Activated CD4-positive, alpha-beta T cell treated with anti-CD3 and anti-CD28 coated beads, Interleukin-2, amount 50 U/mL, for 16 hours (primary cell): ENCODE measurements at places on chromosomes 3 and 15.

DNA sequence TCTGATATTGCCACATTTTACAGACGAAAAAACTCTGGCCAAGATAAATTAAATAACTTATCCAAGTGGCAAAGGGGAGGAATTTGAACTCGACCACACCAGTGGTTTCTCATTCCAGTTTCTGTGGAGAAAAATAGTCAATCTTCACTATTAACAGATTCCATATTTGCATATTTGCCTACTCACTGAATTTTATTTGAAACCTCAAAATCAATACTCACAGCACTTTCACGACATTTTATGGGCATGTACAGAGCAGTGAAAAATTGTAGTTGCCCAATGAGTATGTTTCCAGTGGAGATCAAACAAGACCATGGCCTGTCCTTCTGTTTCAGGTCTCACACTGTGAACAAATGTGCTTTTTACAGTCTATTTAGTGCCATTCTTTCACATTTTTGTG, 374.3 kb downstream of the MAGI1 start:
- DNase-seq, result no peak

DNA sequence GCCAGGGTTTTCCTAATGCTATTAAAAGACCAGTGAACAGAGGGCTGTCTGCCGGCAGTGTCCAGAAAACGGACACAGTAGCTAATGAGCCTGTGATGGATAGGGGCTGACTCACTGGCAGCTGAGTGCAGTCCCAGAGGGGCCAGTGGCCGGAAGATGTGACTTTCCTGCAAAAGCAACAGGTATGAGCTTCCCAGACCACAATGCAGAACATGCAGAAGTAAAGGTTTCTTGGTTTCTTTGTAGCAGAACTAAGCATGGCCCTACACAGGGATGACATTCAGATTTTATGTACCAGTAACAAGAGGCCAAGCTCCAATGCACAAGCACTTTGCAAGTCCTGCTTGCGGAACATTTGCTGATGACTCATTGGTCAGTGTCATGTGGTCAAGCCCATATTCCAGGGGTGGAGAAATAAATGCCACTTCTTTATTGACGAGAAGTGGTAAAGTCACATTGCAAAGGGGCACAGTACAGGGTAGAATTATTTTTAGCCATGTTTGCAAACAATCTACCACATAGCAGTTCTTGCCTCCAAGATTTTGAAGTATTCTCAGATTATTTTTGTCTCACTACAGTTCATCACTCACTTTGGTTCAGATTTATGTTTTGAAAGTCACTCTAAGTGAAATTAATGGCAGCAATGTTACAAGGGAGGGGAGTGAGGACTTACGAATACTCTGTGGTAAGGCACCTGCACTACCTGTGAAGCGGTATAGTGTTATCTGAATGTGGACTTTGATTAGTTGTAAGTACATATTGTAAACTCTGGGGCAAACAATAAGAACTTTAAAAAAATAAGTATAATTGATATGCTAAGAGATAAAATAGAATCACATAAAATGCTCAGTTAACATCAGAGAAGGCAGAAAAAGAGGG, 263.3 kb downstream of the ABHD5 start:
- no peak for DNase-seq

DNA sequence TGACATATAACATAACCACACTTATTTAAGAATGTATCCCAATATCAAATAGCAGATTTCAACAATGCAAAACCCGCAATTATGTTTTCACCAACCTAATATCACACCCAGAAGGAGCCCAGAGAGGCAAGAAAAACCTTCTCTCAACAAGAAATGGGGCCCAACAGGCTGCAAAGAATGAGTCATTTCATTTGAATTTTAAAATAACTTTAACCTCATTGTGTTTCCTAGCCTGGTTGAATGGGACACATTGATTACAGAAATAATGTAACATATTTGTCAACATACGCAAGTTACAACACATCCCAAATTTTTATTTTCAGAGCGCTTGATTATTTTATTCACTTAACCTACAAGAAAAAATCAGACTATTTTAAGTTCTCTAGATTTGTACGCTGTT, 365.1 kb upstream of the SLCO3A1 start:
- DNase-seq, result no peak

DNA sequence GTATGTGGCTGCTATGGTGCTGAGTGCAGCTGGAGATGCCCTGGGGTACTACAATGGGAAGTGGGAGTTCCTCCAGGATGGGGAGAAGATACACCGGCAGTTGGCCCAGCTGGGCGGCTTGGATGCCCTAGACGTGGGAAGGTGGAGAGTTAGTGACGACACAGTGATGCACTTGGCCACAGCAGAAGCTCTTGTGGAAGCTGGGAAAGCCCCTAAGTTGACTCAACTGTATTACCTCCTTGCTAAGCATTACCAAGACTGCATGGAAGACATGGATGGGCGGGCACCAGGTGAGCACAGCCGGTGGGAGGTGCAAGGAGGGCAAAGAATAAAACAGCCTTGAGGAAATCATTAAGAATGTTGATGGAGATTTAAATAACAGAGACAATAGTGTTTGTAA, 2.9 kb downstream of the ADPRH start:
- peak; percentile 62 for DNase-seq

DNA sequence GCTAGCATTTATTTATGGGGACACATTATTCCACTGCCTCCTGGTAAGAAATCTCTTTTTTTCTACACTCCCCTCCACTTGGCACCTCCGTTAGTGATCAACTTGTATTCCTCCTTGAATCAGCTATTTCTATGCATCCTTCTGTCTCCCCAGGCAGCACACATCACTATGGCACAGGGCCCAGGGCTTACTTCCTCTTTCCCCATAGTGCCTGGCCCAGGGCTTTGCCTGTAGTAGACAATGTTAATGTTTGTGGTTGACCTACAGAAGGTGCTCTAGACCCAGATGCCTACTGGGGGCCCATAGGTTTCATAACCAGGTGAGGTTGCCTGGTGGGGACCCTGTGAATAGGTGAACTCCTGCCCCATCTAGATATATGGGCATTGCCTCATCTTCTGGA, 44.9 kb downstream of the EPHB1 start:
- no peak for DNase-seq

- DNase-seq, result no peak
Observed at GRCh38 chr15:100261302-100262240, 80.2 kb downstream of the ADAMTS17 start.

DNA sequence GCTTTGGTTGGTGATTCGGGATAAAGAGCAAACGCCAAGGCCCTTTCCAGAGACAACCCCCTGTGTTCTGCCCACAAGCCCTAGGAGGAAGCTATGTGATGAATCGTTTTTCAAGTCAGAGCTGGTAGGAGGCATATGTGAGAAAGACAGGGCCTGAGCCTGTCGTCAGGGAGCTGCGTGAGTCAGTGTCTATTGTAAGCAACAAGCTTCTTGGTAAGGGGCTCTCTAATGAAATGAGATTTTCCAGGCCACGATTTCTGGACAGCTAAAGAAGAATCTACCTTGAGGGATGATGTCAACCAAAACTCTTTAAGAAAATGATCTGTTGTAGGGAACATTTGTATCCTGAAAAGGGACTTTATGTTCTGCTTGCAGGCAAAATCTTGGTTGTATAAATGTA, 318.9 kb upstream of the IL12A start:
- no peak for DNase-seq

GRCh38 chr15:78146425-78147154, 2.6 kb upstream of the IDH3A start:
- no peak for DNase-seq

GRCh38 chr15:66941108-66941711, 124.2 kb upstream of the SMAD3 start:
- DNase-seq, result no peak

GRCh38 chr15:76904461-76905012, 603 bp downstream of the SCAPER start:
- DNase-seq, result peak; percentile 3

DNA sequence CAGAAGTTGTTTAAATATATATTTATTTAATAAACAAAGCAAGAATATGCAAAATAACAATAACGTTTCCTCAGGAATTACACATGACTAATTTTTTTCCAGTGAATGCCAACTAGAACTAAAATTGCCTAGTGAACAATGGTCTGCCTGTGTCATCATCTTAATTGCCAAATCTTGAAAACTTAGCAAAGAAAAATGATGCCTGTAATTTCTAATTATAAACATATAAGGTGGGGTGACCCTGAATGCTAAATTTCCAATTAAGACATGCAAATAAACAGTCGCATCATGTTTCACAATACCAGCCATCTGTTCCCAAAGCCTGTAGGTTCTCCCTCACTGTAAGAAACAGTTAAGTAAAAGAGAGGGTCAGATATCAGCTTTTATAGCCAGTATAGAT, 67.6 kb upstream of the PLCL2 start:
- no peak for DNase-seq

DNA sequence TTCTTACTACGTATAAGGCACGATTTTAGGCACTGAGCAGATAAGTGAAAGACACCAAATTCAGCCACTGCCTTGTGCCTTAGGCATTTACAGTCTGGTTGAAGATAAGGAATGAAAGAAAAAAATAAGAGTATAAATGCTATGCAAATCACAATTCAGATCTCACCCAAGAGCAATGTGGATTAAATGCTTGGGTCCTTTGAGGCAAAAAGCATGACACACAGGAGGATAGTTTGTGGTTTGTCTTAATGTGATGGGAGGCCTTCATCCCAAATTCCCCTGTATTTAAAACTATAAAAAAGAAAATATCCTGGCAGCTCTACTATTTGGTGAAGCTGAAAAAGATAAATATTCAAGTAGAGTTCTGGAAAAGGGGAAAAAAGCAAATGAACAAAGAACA, 79.8 kb downstream of the TGFBR2 start:
- DNase-seq, result no peak

- no peak for DNase-seq
Observed at GRCh38 chr3:141812084-141812483, 48.9 kb downstream of the GRK7 start.

GRCh38 chr3:77467702-77468625, 428.1 kb downstream of the ROBO2 start:
- no peak for DNase-seq

DNA sequence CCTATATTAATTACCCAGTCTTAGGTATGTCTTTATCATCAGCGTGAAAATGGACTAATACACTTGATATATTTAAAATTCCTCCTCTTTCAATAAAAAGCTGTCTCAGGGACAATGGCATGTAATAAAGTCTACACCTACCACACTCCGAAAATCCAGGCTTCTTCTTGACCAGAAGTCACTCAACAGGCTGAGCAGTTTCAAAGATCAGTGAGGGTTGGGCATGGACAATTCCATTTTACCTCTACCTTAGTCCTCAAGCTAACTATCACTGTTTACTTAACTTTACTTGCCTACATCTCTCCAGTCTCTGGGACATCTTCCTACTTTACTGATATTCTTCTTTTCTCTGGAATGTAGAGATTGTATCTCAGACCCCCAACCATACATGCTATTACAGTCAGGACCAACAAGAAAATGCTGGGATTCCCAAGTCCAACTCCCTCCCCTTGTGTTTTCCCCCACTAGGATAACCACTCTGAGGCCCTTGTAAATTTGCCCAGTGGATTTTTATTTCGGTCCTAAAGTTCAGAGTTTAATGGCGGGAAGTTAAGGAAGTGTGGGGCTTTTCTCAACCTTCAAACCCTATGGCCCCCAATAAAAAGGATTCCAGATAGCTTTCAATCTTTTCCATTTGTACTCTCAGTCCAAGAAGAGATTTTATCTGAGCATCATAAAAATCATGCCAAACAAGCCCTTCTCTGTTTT, 137.1 kb upstream of the TSC22D2 start:
- DNase-seq, result no peak

- no peak for DNase-seq
Observed at GRCh38 chr15:86300390-86301125, 220.9 kb downstream of the AGBL1 start.

GRCh38 chr3:134993011-134993410, 198.0 kb downstream of the EPHB1 start:
- DNase-seq, result no peak

DNA sequence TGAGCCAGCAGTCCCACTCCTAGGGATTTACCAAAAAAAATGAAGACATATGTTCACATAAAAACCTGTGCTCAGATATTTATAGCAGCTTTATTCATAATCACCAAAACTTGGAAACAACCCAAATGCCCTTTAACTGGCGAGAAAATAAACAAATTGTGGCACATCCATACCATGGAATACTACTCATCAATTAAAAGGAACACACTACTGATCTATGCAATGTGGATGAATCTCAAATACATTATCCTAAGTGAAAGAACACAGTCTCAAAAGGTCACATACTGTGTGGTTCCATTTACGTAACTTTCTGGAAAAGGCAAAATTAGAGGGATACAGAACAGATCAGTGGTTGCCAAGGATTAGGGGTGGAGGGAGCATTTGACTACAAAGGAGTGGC, 394.5 kb downstream of the SHQ1 start:
- no peak for DNase-seq

DNA sequence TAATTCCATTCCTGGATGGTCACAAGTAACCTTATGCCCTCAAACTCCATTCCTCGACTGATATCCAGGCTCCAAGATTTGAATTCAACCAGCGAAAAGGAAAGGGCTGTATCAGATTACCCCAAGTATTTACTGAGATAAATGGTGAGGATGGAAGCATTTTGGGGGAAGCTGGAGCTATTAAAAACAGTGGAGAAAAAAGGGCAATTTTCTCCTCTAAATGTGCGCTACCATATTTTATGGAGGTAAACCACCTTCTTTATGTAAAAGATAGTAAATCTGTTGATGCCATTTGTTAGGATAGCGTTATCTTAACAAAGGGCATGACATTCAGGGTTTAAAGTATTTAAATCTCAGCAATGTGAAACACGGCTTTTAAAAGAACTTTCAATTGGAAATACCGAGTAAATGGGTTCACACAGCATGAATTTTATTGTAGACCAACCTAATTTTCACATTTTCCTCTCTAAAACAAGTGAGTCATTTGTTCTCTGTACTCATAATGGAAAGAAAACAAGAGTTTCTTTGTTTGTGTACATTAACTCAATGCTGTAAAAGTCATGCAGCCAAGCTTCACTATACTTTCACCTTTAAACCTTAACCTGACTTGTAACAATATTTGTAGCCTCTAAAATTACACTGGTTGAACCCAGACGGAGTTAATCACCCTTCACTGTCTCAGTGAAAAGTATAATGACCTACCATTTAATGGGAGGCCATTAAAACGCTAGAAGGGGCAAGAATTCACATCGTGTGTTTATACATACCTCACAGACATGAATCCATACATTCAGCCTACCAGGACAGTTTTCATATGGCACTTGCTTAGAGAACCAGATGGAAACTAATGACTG, 773.4 kb downstream of the ROBO1 start:
- DNase-seq, result no peak

- no peak for DNase-seq
Observed at GRCh38 chr3:132209855-132210254, 107.4 kb upstream of the ACP3 start.

GRCh38 chr3:57557085-57557537, 1.0 kb downstream of the PDE12 start:
- DNase-seq, result peak; percentile 58

GRCh38 chr3:147733217-147733616, 324.1 kb downstream of the ZIC1 start:
- DNase-seq, result no peak

DNA sequence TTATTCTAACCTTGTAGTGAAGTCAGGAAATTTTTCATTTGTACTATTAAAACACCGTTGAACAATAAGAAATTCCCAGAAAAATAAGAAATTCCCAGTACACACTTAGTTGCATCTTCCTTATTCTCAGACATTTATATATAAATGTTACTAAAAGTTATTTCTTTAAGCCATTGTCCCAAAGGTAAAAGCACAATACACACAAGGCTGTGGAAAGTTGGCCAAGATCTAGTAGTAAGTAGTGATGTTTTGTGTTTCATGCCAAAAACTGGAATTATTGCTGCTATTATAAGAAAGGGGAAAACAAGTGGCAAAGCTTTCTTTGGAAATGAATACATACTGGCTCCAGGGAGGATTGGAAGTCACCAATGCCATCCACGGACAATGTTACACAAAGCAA, 802.5 kb upstream of the DPPA4 start:
- no peak for DNase-seq
